Activated T-cell treated with anti-CD3 and anti-CD28 coated beads, Interleukin-2, amount 50 U/mL, for 72 hours (primary cell): ENCODE measurements at places on chromosomes 1 and 21. TPM values are rescaled to one million over a fixed set of nuclear protein-coding genes. Genes with fewer than 3 reads are reported as not detected.

GRCh38 chr1:222390181-222390580, 157.7 kb downstream of the HHIPL2 start:
- no peak for DNase-seq

The NBPF20 gene
- 2.3 TPM for total RNA-seq

- no peak for DNase-seq
Measured at GRCh38 chr1:173112129-173112528, 61.4 kb upstream of the TNFSF18 start.

The NBPF26 gene
- total RNA-seq = 25.6 TPM

GRCh38 chr21:25506261-25506660, 101.0 kb downstream of the MRPL39 start:
- DNase-seq = no peak

DNA sequence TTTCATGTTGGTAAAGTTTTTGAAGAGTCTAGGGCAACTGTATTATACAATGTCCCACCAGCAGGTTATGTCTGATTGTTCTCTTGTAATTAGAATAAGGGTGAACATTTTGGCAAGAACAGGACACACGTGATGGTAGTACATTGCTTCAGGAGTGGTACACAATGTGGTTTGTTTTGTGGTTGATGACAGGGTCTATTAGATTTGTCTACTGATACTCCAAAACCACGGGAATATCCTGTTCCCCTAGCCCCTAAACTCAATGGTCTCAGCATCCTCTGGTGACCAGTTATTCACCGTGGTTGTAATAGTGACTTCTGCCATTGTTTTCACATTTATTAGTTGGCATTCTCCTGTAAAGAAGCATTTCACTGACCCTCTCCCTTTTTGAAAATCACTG, 22.1 kb upstream of the ACTA1 start:
- DNase-seq = no peak

DNA sequence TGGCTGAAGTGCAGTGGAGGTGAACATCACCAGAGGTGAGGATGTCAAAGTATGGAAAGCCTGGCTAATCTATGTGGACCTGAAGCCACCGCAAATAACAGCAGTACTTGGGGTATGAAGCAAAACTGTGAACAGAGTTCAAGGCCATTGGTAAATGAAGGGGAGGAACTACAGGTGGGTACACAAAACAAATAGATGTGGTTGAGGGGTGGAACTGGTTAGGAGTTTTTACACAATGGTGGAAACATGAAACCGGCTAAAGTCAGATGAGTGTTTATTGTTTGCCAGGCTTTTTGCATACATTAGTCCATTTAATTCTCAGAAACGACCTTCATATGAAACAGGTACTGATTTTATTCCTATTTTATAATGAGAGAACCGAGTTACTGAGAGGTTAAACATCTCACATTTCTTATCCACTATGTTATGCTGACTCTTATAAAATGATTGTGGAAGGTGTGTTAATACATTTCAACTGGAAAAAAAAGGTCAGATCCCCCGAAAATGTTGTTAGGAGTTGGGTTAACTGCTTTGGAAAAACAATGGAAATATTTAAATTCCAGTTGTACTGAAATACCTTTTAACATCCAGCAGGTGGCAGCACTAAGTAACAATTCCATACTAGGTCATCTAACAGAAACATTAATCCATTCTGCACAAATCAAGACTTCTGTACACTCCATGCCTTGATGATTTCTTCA, 44.3 kb upstream of the GTF2B start:
- DNase-seq = no peak

DNA sequence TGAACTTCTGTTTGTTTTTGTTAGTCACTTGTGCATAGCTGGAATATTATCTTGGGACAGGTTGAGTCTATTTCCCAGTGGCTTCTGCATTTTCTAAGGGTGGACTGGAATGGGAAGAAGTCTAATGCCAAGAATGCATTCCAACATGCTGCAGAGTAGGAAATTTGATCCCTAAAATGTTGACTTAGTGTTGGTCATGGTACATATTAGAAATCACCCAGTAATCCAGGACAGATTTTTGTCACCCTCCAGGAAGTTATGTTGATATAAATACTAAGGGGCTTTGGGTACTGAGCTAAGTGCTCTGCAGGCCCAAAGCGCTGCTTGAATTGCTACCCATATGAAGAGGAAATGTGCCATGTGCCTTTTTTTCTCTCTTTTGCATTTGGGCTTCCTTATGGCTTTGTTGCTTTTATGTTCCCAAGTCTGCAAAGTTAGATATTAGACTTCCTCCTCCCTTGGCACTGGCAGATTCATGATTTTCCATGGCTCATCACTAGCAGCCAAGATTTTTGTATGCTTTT, 10.0 kb downstream of the ARID1A start:
- no peak for DNase-seq

The ASCL5 gene
- 0.22 TPM for total RNA-seq

The OR10J1 gene
- total RNA-seq = not detected

DNA sequence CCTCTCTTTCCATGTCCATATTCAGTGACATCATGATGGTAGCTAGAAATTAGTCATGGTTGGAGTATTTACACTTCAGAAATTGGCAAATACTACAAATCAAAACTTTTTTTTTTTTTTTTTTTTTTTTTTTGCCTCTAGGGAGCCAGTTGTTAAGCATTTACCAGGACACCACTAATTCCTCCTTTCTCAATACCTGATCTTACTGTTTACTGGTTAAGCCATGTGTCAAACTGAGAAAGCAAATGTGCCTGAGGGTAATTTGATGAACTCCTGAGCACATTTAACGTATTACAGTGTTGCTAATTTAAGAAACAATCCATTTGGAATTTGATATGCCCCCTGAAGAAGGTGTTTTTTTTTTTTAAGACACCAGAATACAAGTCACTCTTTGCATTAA, 94.4 kb downstream of the DNM3 start:
- no peak for DNase-seq

The TRIM33 gene
- 34.1 TPM for total RNA-seq
